ENCODE measurements at places on chromosomes 2 and 18.

DNA sequence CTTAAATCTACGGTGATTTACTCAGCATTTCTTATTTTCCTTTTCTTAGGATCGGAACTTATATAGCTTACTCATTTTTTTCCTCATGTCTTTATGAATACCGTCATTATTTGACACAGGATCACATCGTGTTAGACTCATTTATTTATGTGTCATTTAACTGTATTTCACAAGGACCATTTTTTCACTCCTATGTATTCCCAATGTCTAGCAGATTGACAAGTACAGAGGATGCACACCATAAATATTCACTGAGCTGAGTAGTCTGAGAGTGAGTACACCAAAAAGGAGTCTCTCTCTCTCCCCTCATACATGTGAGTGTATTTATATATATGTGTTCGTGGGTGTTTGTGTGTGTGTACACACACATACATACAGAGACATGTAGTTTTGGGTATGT, 573.5 kb downstream of the RNF144A start:
- no peak for DNase-seq

DNA sequence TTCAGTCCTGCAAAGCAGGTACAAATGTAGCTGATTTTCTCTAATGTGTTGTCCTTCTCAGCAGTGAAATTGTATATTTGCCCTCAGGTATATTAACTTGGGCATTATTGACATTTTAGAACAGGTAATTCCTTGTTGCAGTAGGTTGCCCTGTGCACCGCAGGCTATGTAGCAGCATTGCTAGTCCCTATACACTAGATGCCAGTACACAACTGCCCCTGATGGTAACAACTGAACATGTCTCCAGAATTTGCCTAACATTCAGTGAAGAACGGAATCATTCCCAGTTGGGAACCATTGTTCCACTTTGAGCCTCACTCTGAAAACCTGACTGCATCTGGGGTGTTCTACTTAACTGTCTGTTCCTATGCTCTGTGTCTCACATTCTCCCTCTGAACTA, 23.1 kb upstream of the TFPI start:
- DNase-seq, result no peak

- no peak for DNase-seq
Measured at GRCh38 chr18:24514439-24514838, 54.0 kb downstream of the HRH4 start.

- DNase-seq, result no peak
Measured at GRCh38 chr2:17644997-17645720, 104.7 kb downstream of the VSNL1 start.

DNA sequence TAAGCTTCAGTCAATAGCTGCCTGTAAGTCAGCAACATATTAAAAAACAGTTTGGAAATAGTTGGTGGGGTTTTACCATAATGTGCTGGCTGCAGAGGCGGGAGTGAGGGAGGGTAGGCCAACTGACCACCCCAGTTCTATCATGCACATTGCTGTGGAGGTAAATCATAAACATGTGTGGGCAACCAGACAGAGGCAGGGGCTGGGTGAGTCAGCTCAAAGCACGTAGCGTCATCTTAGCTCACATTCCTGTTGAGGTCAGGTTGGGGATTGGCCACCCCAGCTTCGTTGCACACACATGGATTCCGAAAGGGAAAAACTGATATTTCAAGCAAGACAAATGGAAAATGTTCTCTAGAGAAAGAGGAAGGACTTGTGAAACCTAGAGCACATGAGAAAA, 19.5 kb downstream of the GPR45 start:
- no peak for DNase-seq

DNA sequence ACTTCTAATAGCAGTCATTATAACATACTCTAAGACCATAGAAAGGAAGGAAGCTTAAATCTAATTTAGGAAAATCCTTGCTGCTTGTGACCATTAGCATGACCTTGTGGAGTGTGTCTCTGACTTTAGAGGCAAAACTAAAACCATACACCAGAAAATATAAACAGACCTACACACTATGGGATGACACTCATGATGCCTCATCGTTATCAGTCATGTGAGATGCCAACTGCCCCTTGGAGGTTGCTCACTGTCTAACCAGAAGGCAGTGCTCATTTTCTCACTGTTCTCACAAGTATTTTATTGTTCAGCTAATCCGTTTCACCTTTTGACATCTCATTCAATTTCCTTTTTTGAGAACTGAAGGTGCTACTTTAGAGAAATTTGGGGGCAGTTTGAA, 376.9 kb downstream of the RND3 start:
- DNase-seq, result no peak

- DNase-seq, result no peak
Measured at GRCh38 chr2:10316860-10317259, 14.2 kb downstream of the HPCAL1 start.

DNA sequence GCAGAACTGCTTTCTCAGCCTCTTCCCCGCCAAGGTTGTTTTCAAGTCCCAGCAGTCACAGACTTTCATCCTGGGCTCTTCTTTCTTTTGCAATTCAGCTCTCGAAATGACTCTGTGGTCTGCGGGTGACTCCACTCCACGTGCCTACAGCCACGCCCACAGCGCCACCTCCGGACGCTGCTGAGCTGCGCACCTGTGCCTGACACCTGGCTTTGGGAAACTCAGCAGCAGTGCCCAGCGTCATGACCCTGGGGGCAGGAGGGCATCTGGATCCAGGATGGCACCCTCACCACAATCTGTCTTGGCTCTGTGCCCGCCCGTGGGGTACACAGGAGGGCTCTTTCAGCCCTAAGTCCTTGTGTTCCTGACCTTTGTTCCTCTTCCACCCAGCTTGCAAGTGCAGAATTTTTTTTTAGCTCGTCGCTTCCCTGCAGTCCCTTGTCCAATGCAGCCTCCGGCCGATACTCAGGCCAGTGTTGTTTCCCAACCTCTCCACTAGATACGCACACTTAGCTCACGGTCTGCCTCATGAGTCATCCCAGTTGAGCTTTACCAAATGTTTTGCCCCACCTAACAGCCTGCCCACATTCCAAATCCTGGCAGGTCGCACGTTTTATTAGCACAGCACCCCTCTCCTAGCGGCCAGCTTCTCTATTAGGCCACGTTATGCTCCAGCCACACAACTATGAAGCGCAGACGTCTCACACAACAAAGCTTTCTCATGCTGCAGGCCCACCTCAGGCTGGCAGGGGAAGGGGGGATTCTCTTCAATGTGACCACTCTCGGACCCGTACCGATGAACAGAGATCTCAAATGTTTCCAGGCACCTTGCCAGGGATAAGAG, 6.5 kb upstream of the CAPN10 start:
- DNase-seq, result no peak

GRCh38 chr2:139721411-139721995, 941.3 kb upstream of the NXPH2 start:
- DNase-seq, result no peak

GRCh38 chr2:54041135-54041534, 70.3 kb upstream of the PSME4 start:
- no peak for DNase-seq

DNA sequence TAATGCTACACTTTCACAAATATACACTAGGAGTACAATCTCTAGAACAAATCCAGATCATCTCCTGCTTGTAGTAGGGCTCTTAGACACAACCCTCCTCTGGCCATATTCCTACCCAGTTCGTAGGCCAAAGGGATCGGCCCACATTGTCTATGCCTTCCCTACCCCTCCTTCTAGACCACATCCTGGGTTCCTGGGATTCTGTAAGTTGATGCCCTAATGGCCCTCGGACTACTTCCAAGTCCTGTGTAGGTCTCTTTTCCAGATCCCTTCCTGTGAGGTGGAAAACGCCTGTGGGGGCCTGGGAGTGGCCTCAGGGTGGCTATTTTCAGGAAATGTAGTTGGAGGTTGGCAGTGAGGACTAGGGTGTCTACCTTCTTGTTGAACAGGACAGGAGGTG, 289.7 kb downstream of the ZNF385B start:
- DNase-seq, result no peak

GRCh38 chr2:238506371-238507068, 79.8 kb downstream of the ASB1 start:
- DNase-seq, result no peak

DNA sequence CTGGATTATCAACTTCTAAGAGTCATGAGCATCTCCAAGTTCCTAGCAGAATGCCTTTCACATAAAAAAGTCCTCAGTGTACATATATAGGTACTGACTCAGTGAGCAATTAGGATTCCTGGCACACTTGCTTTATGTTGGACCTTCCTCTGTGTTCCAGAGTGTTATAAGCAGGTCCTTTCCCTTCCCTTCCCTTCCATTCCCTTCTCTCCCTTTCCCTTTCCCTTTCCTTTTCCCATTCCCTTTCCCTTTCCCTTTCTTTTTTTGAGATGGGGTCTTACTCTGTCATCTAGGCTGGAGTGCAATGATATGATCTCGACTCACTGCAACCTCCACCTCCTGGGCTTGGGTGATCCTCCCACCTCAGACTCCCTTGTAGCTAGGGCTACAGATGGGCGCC, 48.7 kb downstream of the SCN3A start:
- no peak for DNase-seq

GRCh38 chr18:59566533-59566971, 130.7 kb downstream of the CCBE1 start:
- DNase-seq, result no peak

GRCh38 chr2:192124571-192124970, 70.2 kb downstream of the TMEFF2 start:
- no peak for DNase-seq

GRCh38 chr2:174840436-174840835, 76.2 kb upstream of the CHRNA1 start:
- no peak for DNase-seq

DNA sequence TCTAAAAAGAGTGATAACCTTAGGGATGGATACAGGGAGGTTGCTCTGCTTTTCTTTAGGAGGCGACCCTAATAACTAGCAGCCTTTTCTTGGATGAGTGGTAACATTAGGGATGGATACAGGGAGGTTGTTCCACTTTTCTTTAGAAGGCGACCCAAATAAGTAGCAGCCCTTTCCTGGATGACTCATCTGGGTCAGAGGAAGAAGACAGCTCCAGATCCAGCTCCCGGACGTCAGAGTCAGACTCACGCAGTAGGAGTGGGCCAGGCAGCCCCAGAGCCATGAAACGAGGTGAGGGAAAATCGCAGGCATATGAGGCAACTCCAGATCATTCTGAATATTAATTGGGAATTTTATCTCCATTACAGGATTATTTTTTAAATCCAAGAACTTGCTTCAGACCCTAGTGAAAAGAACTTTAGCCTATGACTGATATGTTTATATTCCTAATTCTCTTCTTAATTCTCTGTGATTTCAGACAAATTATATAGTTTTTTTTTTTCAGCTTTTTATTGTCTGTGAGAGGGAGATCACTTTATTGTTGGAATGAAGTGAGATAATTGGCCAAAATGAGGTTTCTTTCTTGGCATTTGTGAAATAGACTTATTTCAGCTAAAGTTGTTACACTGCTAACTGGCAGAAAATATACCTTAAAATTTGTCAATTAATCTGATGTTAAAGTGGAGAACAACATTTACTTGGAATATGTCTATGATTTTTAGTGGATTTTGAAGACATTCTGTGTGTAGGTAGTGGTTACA, 31.2 kb upstream of the C1GALT1C1L start:
- DNase-seq, result no peak

DNA sequence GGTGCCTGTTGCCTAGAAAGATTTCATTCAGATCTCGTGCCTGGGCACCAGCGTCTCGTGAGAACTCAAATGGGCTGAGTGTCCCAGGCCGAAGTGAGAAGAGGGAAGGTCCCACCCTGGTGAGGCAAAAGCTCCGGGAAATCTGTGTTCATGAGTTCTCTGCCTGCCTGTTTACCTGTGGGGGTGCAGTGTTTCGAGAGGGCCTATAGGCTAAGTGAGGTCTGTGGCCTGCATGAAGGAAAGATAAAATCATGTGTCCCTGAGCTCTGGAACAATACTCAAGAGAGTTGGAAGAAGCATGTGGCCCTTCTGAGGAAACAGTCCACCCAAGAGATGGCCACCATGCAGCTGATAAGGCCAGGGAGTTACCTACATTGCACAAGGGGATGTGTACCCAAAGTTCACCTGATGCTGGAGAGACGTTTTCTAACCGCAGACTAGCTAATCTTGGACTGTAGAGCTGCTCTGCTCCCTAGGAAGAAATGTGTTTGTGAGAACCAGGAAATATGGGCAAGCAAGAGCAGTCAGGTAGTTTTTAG, 63.5 kb upstream of the ST3GAL5 start:
- DNase-seq, result no peak

DNA sequence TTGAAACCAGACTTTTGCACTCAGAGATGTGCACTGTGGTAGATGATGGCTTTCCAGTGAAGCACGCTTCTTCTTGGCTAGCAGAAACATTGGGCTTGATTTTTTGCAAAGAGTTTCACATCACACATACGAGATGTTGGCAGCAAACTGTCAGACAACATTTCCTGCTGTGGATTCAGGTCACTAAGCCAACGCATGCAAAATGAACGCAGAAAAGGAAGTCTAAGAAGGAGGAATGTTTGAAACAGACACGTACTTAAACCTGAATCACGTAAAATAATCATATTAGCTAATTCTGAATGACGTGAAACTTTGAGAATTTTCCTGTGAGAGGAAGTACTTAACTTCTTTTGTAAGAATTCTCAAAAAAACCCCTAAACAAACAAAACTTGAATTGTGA, 88.1 kb downstream of the EPB41L3 start:
- DNase-seq, result no peak

DNA sequence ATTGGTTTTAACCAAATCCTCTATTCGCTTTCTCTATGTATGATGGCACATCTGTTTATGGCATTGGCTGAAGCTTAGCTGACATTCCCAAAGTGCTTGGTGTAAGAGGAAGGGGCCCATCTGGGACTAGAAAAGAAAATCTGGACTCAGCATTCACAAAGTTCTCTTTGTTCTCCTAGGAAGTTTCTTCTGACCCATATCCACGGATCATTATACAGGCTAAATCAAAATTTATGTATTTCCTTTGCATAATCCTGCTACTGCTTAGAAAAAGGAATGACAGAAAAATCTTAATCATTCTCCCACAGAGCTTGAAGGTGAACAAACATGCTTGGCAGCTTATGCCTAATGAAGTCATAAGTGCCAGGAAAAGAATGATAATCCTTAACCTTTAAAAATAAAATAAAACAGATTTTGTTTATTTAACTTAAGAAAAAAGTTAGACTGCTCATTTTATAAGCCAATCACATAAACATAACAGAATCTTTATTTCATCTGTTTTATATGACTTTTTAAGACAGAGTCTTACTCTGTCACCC, 88.4 kb downstream of the NYAP2 start:
- DNase-seq, result no peak

DNA sequence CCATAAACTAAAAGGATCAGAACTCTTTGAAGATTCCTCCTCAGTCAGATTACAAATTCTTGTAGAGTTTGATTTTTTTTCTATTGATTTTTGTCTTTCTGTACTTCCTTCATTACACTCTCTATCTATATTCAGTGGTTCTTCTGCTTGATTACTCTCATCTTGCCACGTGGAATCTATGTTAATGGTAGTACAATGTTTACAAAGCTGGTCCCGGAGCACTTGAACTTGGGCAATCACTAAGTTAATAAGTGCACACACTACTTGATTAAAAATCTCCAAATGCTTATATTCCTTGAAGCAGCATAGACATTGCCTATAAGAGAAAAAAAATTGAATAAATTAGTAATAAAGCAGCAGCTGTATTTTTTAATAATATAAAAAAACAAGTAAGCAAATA, 65.1 kb downstream of the USP34 start:
- no peak for DNase-seq

- DNase-seq, result no peak
Measured at GRCh38 chr2:54258166-54258565, 2.1 kb upstream of the TSPYL6 start.

Data from NCI-H774 (cell line).